Activated CD4-positive, alpha-beta memory T cell treated with anti-CD3 and anti-CD28 coated beads, Interleukin-2, amount 10 ng/mL, durations not matched to agents 7 days and 5 days (primary cell): ENCODE measurements at places on chromosomes 2 and 18.

- DNase-seq = no peak
- no peak overlapping the region for H3K27ac ChIP-seq
- no peaks in the 10 kb centered on the region for H3K4me1 ChIP-seq
- H3K36me3 ChIP-seq = no peaks in the 10 kb centered on the region
- H3K4me3 ChIP-seq = no peak overlapping the region
- H3K27me3 ChIP-seq = peaks cover 22% of the 10 kb centered on the region
Measured at GRCh38 chr2:172865422-172865821, 129.8 kb downstream of the RAPGEF4 start.

- DNase-seq = no peak
- no peaks in the 10 kb centered on the region for H3K4me1 ChIP-seq
- no peak overlapping the region for H3K27ac ChIP-seq
- H3K27me3 ChIP-seq = no peaks in the 10 kb centered on the region
- no peaks in the 10 kb centered on the region for H3K36me3 ChIP-seq
- no peak overlapping the region for H3K4me3 ChIP-seq
Measured at GRCh38 chr2:49914281-49914680, 760.0 kb upstream of the FSHR start.

- DNase-seq = no peak
- no peaks in the 10 kb centered on the region for H3K27me3 ChIP-seq
- H3K27ac ChIP-seq = no peak overlapping the region
- peaks cover 11% of the 10 kb centered on the region for H3K36me3 ChIP-seq
Measured at GRCh38 chr2:68463287-68463877, 3.7 kb downstream of the FBXO48 start.

GRCh38 chr2:178810422-178810821, 3.2 kb upstream of the TTN start:
- no peak for DNase-seq
- H3K4me3 ChIP-seq = no peak overlapping the region
- H3K27ac ChIP-seq = no peak overlapping the region
- H3K4me1 ChIP-seq = no peaks in the 10 kb centered on the region
- no peaks in the 10 kb centered on the region for H3K27me3 ChIP-seq

DNA sequence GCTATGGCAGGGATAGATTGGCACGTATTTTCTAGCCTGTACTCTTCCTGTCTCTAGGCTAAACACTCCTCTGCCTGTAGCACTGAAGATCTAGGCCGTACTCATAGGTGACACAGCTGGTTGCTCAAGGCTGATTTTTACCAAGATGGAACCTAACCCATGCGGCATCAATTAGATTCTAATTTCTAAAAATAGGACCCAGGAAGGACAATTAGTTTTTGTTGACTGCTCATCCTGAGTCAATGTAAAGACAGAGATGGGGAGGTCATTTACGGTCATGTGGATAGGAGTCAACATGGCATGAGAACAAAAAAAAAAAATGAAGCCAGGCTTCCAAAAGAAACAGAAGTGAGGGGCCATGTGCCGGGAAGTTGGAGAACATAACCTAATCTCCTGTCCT, 360.7 kb upstream of the ETAA1 start:
- H3K27me3 ChIP-seq = no peaks in the 10 kb centered on the region
- no peaks in the 10 kb centered on the region for H3K36me3 ChIP-seq
- no peak overlapping the region for H3K4me3 ChIP-seq
- no peak overlapping the region for H3K27ac ChIP-seq
